CD4-positive, alpha-beta T cell treated with Interleukin-15 for 4 hours (primary cell): ENCODE measurements at places on chromosomes 7 and 10.

DNA sequence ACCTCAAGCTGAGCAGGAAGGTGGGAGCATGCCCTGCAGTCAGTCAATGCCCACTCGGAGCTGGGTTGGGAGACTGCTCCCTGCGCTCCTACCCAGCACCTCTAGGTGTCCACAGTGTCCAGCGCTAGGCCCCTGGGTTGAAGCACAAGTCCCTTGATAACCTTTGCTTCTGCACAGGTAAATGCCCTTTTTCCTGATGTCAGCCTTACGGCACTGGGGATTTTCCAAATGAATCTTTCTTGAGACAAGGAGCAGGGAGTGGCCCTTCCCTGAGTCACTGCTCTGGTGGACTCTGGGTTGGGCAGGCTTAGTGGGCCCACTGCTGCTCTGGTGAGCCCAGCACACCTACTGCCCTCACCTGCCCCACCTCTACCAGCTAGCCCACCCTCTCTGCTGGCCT lies 61.9 kb upstream of the OPN4 start:
- no peak for DNase-seq

GRCh38 chr7:64890761-64891362 lies 12.2 kb upstream of the ZNF273 start:
- no peak for DNase-seq

GRCh38 chr7:131722371-131722770 lies 165.9 kb upstream of the PODXL start:
- no peak for DNase-seq

DNA sequence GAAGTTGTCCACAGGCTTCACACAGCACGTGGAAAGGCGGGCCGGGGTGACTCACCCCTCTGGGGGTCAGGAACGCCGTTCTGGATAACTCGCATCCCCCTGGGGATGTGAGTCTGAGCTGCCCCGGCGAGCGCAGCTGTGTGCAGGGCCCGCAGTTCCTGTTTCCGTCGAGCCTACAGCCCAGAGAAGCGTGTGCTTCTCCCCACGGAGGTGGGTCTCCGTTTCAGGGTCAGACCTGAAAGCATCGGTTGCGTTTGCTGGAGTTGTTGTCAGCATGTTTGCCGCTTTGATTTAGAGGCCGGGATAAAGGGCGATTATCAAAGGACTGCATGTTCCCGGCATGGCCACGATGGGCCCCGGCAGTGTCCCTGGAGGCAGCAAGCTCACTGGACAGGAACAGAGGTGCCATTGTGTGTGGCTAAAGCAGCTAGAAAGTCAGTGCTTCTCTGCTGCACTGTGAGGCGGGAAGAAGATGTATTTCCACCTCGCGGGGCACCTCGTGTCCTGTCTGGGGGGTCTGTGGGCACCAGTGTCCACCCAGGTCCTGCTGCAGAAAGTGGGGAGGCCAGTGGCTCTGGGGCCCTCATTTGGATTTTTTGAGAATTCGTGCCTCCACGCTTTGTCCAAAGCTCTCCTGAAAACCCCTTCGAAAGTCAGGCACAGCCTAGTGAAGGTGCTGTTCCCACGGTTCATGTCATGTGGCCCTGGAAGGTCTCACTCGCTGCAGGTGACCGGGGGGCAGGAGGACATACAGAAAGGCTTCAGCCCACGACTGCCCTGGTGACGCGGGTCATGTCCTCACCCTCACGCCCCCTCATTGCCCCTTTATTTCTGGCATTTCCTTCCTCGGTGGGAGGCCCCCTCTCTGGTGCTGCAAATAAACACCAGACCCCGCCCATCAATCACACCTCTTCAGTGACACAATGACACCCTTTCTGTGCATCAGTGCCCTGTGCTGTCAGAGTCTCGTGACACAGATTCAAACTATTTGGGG lies 27.4 kb upstream of the GDI2 start:
- DNase-seq, result no peak

GRCh38 chr10:107544706-107545520 lies 380.4 kb upstream of the SORCS1 start:
- no peak for DNase-seq

DNA sequence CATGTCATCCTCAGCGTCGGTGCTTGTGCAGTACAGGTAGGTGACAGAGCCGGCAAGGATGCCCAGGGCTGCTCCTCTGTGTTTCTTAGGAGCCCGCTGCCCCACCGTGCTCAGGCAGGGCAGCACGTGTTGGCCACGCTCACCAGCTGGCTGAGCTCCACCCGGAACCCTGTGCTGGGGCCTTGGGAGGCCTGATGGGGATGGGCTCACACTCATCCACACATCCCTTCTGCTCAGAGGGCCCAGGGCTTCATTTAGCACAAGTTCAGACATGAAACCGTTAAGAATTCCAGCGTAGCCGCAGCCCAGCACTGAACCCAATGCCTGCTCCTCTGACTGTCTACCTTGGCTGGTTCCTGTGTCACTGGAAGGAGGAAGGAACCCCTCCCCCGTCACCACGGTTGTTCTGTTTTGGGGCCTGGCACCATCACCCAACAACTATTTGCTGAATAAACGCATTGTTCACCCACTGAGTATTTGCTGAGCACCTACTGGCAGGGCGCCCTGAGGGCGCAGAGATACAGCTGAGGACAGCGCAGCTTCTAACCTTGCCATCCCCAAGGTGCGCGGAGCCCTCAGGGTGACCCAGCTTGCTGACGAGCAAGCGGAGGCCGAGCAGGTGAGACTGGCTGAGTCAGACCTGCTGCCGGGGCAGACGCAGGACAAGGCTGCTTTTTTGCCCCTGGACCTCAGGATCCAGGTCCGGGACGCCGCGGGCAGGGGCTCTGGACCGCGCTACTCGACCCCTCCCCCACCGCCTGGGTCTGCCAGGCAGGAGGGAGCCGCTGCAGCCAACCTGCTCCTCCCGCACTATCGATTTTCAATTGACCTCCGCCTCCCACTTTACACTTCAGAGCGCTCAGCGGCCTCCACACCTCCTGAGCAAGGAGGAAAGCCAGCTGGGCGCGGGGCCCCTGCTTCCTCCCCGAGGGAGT lies 50.6 kb upstream of the RET start:
- no peak for DNase-seq

DNA sequence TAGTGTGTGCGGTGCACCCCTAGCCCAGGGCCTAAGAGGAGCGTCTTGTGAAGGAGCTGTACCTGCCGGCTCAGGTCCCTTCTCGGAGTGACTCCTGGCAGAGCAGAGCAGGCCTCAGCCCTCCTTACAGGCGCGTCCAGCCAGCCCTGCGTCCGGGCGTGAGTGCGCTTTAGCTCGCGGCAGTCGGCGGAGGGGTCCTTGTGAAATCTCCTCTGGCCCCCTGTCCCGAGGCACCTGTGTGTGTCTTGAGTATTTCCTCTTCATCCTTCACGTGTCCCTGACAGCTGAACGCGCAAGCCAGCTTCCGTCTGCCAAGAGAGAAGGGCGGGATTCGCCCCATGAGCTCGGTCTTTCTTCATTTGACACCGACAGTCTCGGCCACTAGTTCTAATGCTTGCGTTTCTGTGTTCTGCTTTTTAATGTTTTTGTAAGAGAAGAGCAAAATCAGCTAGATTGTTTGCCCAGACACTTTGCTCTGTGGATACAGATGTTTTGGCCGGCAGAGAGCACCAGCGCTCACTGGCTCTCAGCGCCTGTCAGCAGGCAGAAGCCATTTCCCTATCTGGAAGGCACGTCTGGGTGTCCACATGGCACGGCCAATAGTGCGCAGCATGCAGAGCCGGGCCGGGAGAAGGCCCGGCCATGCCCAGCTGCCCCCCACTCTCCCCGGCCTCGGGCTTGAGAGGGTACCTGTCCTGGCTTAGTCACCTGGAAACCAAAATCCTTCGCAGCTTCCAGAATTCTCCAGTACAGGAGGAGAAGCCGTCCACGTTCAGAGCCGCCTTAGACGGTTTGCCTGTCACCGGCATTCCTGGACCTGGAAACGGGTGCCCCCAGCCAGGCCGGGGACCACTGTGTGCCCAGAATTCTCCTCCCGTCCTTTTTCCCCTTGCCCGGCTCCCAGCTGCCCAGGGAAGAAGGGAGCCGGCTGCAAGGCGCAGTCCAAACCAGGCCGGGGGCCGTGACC lies 7.0 kb downstream of the GET4 start:
- DNase-seq, result no peak
